ENCODE measurements at places on chromosomes 2 and 18. TPM values are rescaled to one million over a fixed set of nuclear protein-coding genes. Genes with fewer than 3 reads are reported as not detected.

Gene SULT1C2
- 0.44 TPM for total RNA-seq

Gene TMEM178A
- 1.0 TPM for total RNA-seq

Gene ARHGAP25
- 0.66 TPM for total RNA-seq

Gene ITGB6
- total RNA-seq: 0.15 TPM

Gene EVA1A
- total RNA-seq: 32.1 TPM

Gene CPLX4
- not detected for total RNA-seq

Gene CHST9
- not detected for total RNA-seq

Gene DCTN1
- 311 TPM for total RNA-seq

Gene TLX2
- 0.58 TPM for total RNA-seq

Gene ZFAND2B
- 25.9 TPM for total RNA-seq

Gene ASB18
- not detected for total RNA-seq

Gene SKA1
- total RNA-seq: 1.5 TPM

Gene RNF152
- 14.7 TPM for total RNA-seq

Gene RTKN
- 22.3 TPM for total RNA-seq

Gene LIMS4
- 3.6 TPM for total RNA-seq

Gene ME2
- total RNA-seq: 49.5 TPM

Gene SMC6
- 28.8 TPM for total RNA-seq

Gene CD207
- total RNA-seq: not detected

Gene PDE1A
- 26.5 TPM for total RNA-seq

Gene KCNE4
- total RNA-seq: 21.2 TPM

Gene CYTIP
- total RNA-seq: not detected

Gene FBLN7
- total RNA-seq: 0.29 TPM

Gene PCARE
- total RNA-seq: not detected

Gene GRB14
- total RNA-seq: 0.29 TPM

Gene TNP1
- total RNA-seq: not detected

Gene PLEKHB2
- total RNA-seq: 87.8 TPM

Gene CFAP65
- total RNA-seq: not detected

Gene ASXL3
- 0.66 TPM for total RNA-seq

Gene SERPINB4
- total RNA-seq: not detected

Gene SH3RF3
- total RNA-seq: 8.4 TPM

Gene CDH2
- total RNA-seq: 6.3 TPM

Gene STK16
- 33.9 TPM for total RNA-seq

Gene TCF7L1
- 2.5 TPM for total RNA-seq

Gene TUBA3E
- not detected for total RNA-seq

Gene MOGAT1
- not detected for total RNA-seq

Gene ZNF385B
- total RNA-seq: not detected

Measured in smooth muscle cell of trachea (primary cell).